ENCODE measurements at places on chromosomes 1 and 21. TPM values are rescaled to one million over a fixed set of nuclear protein-coding genes. Genes with fewer than 3 reads are reported as not detected.

FCRL6 gene
- not detected for total RNA-seq

CYP2J2 gene
- under 0.01 TPM for total RNA-seq

CNTN2 gene
- not detected for total RNA-seq

NEGR1 gene
- 22.2 TPM for total RNA-seq

TMEM82 gene
- not detected for total RNA-seq

FCGR1A gene
- total RNA-seq: not detected

BARHL2 gene
- not detected for total RNA-seq

MMEL1 gene
- not detected for total RNA-seq

SLC25A44 gene
- total RNA-seq: 7.2 TPM

FALEC gene
- 0.18 TPM for total RNA-seq

EDARADD gene
- total RNA-seq: 0.09 TPM

IGSF5 gene
- total RNA-seq: not detected

INKA2 gene
- 1.6 TPM for total RNA-seq

POU3F1 gene
- not detected for total RNA-seq

CNIH3 gene
- 3.6 TPM for total RNA-seq
